Esophagus muscularis mucosa (tissue), 4 donors: ENCODE measurements at places on chromosomes 2 and 18. TPM values are rescaled to one million over a fixed set of nuclear protein-coding genes. Genes with fewer than 3 reads are reported as not detected.

DPP10 gene
- 3.8 TPM for total RNA-seq

DNA sequence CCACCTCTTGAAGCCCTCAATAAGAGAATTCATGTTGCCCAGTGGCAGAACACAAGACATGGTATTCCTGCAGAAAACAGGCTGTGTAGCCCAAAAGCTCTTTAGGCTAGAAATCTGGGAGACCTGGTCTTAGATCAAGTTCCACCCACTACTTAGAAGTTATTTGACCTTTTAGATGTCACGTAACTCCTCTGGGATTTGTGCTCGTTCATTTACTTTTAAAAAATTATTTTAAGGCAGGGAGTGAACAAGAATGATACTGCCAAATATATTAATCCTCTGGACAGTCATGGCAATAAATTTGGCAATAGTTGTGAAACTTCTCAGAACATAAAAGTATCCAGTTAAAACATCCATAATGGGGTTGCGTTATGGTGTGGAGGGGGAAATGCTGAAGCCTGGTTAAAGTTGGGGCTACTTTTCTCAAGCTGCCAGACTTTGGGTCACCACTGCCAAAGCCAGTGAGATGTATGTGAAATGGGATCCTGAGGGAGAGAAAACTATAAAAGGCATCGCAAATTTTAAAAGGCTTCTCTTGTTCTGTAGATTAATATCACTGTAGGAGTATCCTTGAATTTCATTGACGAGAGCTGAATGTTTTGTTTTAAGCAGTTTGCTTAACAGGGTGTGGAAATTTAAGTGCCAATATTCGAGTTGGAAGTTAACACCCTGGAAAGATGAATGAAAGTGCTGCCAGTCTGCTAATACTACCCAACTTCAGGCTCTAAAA is 15.8 kb downstream of the DAPL1 start:
- H3K4me3 ChIP-seq: no peak overlapping the region
- H3K27ac ChIP-seq: no peak overlapping the region
- H3K36me3 ChIP-seq: no peaks in the 10 kb centered on the region
- DNase-seq: no peak
- no peaks in the 10 kb centered on the region for H3K27me3 ChIP-seq

DNA sequence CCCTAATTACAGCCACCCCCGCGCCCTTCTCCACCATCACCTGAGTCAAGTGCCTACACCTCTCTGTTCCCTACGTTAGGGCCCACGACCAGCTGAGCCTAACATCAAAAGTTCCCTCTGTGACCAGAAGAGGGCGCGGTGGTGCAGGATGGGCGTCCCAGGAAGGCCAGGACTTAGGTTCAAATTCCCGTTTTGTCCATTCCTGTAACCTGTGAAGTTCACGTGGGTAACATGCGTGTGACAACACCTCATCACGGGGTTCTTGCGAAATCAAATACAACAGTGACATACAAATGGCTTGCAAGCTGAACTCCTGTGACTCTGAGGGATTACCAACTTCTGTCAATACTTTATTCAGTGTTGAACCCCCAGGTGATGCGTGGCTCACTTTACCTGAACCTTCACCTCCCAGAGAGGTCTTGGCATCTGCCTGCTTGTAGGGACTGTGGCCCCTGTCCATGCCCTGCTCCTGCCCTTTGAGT is 207.9 kb downstream of the ARL4C start:
- no peak overlapping the region for H3K27ac ChIP-seq
- no peaks in the 10 kb centered on the region for H3K27me3 ChIP-seq
- no peak overlapping the region for H3K4me3 ChIP-seq
- H3K4me1 ChIP-seq: no peaks in the 10 kb centered on the region
- H3K36me3 ChIP-seq: no peaks in the 10 kb centered on the region

DNA sequence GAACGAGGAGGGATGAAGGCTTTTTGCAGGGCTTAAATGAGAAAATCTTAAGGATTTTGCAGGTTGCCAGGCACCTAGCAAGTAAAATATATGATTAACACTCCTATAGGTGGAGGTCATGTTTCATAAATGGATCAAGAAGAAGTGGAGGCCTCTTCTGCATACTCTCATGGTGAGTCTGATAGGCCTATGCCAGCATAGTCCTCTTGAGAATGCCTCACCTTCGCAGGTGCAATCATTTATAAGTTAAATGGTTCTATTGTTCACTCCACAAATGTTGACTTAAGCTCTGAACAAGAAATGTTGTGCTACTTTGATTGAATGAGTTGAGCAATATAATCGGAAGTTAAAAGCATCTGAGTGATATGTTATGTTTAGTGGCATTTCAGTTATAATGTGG is 12.1 kb downstream of the LRRTM1 start:
- no peak for DNase-seq
- H3K36me3 ChIP-seq: no peaks in the 10 kb centered on the region
- H3K4me3 ChIP-seq: no peak overlapping the region

DNA sequence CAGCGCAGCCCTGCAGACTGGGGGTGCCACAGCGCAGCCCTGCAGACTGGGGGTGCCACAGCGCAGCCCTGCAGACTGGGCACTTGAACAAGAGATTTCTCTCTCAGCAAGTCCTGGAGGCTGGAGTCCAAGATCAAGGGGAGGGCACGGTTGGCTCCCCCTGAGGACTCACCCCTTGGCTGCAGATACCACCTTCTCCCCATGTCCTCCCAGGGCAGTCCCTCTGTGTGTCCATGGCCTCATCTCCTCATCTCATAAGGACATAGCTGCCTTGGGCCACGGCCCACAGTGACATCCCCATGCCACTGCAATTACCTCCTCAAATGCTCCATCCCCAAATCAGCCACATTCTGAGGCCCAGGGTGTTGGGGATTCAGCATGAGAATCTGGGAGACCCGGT is 98.2 kb downstream of the TPO start:
- H3K36me3 ChIP-seq: no peaks in the 10 kb centered on the region
- no peak for DNase-seq
- H3K27ac ChIP-seq: no peak overlapping the region
- no peak overlapping the region for H3K4me3 ChIP-seq
- no peaks in the 10 kb centered on the region for H3K27me3 ChIP-seq

ABCG5 gene
- not detected for total RNA-seq

TMEM198 gene
- total RNA-seq: 3.7 TPM

DNA sequence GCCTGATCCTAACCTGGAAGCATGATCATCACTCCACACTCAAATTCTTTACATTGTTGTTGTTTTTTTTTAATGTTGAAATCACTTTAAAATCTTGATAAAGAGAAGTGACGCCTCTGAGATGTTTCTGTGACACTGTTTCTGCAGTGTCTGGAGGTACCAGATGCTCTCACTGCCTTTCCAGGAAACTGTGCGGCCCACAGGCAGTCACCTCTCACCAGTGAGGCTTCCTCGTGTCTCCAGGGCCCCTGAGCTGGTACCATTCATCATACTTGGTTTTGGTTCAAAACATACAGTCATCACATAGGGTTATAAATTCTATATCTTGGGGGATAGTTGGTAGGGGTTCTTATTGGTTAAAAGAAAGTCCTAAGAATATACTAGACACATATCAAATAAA is 10.1 kb upstream of the ID2 start:
- H3K4me1 ChIP-seq: peaks cover 23% of the 10 kb centered on the region
- H3K27me3 ChIP-seq: no peaks in the 10 kb centered on the region
- no peak overlapping the region for H3K27ac ChIP-seq
- H3K4me3 ChIP-seq: no peak overlapping the region
- DNase-seq: no peak

ZC3H15 gene
- 57.3 TPM for total RNA-seq

GRCh38 chr18:22335731-22336198 is 82.0 kb downstream of the CTAGE1 start:
- H3K4me1 ChIP-seq: peaks cover 19% of the 10 kb centered on the region
- no peaks in the 10 kb centered on the region for H3K36me3 ChIP-seq
- DNase-seq: no peak
- no peaks in the 10 kb centered on the region for H3K27me3 ChIP-seq

EML6 gene
- 4.6 TPM for total RNA-seq

DNA sequence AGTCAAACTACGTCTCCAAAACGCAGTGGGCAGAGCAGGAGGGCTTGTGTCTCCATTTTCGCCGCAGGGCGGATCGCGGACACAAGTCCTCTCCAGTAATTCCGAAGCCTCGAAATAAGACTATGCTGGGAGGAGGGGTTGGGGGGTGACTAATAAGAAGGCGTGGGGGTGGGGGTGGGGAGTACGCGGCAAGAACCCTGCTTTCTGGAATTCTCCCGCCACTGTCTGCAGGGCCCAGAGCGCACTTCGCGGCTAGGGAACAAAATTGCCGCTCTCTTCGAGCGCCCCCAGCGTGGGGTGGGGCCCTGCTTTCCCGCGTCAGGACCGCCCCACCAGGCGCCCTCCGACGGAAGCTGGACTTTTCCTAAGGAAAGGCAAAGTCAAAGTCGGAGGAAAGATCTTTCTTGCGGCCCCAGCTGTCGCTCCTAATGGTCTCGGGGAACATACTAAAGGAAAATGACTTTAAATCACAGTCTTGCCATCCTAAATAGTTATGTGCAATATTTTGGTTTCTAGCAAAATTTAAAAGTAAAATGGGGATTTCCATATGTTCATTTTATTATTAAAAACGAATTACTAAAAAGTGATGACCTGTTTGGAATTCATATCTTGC is 11.9 kb downstream of the NR4A2 start:
- DNase-seq: no peak
- H3K4me1 ChIP-seq: peaks cover 37% of the 10 kb centered on the region

DNA sequence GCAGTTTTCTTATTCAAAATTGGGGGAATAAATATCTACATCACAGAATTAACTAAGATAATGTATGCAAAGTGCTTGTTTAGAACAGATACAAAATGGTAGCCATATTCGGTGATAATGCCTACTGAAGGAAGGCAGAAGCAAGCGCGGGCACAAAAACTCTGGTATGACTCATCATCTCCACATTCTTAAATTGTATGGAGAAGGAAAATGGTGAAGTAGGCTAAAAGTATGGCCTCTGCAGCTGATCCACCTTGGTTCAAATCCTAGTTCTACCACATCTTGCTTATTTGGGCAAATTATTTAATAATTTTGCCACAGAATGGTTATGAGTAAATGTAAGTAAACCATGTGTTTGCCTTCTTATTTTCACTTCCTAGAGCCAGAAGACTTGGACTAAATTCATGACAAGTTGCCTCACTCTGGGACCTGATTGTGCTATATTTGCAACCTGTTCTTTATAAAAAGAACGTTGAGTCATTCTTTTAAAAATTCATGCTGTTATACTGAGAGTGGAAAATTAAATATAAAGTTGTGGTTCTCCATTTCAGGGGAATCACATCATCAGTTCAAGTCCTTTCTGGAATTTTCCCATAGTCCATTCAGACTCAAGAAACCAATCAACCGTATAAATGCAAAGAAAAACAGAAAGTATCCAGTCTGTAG is 9.0 kb upstream of the CDK15 start:
- no peak overlapping the region for H3K27ac ChIP-seq
- no peak overlapping the region for H3K4me3 ChIP-seq
- H3K4me1 ChIP-seq: no peaks in the 10 kb centered on the region
- no peaks in the 10 kb centered on the region for H3K36me3 ChIP-seq

DNA sequence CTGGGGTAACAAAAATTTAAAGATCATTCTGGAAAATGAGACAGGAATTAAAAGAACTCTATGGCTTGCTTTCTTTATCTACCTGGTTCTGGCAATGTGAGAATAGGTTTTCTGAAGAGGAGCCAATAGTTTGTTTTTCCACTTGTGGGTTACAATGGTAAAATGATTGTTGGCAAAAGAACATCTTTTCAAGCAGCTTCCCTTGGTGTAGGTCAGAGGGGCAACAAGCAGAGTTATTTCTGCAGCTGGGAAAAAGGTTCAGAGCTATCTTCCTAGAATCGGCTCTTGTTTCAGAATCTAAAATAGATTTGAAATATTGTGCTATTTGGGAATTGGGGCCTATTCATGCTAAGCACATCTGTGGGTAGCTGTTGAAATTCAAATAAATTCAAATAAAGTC is 11.5 kb upstream of the TSPYL6 start:
- no peak overlapping the region for H3K4me3 ChIP-seq
- H3K27me3 ChIP-seq: no peaks in the 10 kb centered on the region
- no peak for DNase-seq
- H3K4me1 ChIP-seq: no peaks in the 10 kb centered on the region
- H3K36me3 ChIP-seq: no peaks in the 10 kb centered on the region

CTNNA2 gene
- total RNA-seq: 1.5 TPM

GRCh38 chr2:150924878-150925277 is 336.8 kb downstream of the RBM43 start:
- no peak overlapping the region for H3K4me3 ChIP-seq
- no peaks in the 10 kb centered on the region for H3K27me3 ChIP-seq
- DNase-seq: no peak
- no peaks in the 10 kb centered on the region for H3K4me1 ChIP-seq

- no peak overlapping the region for H3K27ac ChIP-seq
- H3K27me3 ChIP-seq: no peaks in the 10 kb centered on the region
- no peaks in the 10 kb centered on the region for H3K36me3 ChIP-seq
Observed at GRCh38 chr2:111037128-111037527, 83.6 kb upstream of the BCL2L11 start.

DNA sequence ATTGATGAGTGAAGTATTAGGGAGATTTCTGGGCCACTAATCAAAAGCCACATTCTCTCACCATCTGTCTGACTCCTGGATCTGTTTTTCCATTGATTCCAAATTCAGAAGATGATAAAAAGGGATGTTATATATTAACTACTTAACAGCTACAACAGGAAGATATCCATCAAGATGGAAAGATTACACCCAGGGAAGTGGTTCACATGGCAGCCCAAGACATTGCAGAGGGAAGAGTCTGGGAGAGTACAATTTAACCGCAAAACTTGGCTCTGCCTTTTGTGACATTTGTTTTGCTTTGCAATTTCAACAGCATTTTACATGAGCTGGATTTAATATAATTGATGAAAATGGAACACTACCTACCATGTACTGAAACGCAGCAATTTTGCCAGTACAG is 22.5 kb upstream of the TCF4 start:
- no peaks in the 10 kb centered on the region for H3K36me3 ChIP-seq
- H3K27ac ChIP-seq: no peak overlapping the region
- no peaks in the 10 kb centered on the region for H3K27me3 ChIP-seq
- no peak overlapping the region for H3K4me3 ChIP-seq

SMAD2 gene
- 87.2 TPM for total RNA-seq

FRZB gene
- 10.1 TPM for total RNA-seq
